ENCODE measurements at places on chromosomes 13 and 19. TPM values are rescaled to one million over a fixed set of nuclear protein-coding genes. Genes with fewer than 3 reads are reported as not detected.

DNA sequence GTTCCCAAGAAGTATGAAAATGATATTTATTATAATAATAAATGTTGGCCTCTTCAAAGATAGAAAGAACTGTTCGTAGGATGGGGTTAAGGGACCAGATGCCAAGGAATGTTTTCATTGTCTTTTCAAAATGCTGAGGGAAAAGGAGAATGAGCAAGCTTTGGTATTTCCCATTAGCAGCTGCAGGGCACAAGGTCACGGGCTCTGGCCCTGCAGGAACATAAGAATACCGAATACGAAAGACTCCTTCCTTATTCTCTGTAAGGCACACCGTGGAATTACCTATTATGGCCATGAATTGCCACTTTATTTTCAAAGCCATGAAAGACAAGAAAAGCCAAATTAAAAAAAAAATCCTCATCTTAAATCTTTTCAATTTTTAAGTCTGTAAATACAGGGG is 49.6 kb upstream of the OLFM4 start:
- DNase-seq = no peak

GRCh38 chr13:102561933-102562332 is 34.9 kb upstream of the TPP2 start:
- DNase-seq = no peak

DNA sequence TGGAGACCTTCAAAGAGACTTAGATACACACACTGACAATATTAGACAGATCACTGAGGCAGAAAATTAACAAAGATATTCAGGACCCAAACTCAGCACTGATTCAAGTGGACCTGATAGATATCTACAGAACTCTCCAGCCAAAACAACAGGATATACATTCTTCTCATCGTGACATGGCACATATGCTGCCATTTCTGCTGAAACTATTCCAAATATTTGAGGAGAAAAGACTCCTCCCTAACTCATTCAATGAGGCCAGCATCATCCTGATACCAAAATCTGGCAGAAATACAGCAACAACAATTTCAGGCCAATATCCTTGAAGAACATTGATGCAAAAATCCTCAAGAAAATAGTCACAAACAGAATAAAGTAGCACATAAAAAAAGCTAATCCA is 53.3 kb downstream of the TRPC4 start:
- no peak for DNase-seq

- DNase-seq = no peak
Observed at GRCh38 chr19:20321139-20321763, 154.2 kb downstream of the ZNF486 start.

DNA sequence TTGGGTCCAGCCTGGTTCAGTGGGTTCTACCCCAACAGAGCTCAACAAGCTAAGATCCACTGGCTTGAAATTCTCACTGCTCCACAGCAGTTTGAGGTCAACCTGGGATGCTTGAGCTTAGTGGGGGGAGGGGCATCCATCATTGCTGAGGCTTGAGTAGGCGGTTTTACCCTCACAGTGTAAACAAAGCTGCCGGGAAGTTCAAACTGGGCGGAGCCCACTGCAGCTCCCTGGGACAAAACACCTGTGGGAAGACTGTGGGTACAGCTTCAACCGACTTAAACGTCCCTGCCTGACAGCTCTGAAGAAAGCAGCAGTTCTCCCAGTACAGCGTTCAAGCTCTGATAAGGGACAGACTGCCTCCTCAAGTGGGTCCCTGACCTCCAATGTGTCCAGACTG is 1161.9 kb downstream of the UQCRFS1 start:
- DNase-seq = no peak

- DNase-seq = no peak
Observed at GRCh38 chr19:8254286-8255001, 45.3 kb downstream of the CERS4 start.

GRCh38 chr19:41615207-41615606 is 11.7 kb downstream of the CEACAM4 start:
- DNase-seq = no peak

DNA sequence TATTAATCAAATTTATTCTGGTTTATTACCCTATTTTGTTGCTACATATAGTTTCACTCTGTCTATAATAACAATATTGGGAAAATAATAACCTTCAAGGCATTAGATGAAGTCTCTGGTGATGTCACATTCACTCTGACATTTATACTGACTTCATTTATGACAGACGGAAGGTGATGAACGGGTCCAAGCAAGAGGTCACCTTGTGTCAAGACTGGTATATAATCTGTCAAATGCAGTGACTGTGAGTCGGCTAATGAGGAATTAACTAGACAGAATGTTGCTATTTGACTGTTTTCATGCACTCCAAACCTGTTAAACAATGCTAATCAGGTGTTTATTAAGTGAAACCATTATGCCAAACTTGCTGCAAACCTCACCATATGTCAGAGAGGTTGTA is 800.5 kb upstream of the KLHL1 start:
- DNase-seq = no peak

- DNase-seq = no peak
Observed at GRCh38 chr13:22776394-22777186, 404.2 kb upstream of the SGCG start.

- no peak for DNase-seq
Observed at GRCh38 chr19:22354665-22355064, 67.5 kb downstream of the ZNF98 start.

GRCh38 chr13:40333226-40333625 is 333.2 kb downstream of the FOXO1 start:
- DNase-seq = no peak

- DNase-seq = no peak
Observed at GRCh38 chr13:45162821-45163220, 38.0 kb downstream of the KCTD4 start.

DNA sequence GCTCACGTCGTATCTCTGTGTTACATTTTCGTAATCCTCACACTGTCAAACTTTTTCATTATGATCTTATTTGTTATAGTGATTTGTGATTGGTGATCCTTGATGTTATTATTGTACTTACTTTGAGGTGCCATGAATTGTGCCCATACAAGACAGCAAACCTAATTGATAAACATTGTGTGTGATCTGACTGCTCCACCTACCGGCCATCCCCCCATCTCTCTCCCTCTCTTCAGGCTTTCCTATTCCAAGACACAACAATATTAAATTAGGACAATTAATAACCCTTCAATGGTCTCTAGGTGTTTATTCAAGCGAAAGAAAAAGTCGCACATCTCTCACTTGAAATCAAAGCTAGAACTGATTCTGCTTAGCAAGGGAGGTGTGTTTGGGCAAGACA is 349.3 kb downstream of the RBM26 start:
- no peak for DNase-seq

The LRG1 gene
- 2.0 TPM for total RNA-seq

The SPTBN4 gene
- 0.20 TPM for total RNA-seq

The CSNK1A1L gene
- total RNA-seq = not detected

The CEACAM7 gene
- not detected for total RNA-seq

The CYP2S1 gene
- not detected for total RNA-seq

The PEAK3 gene
- total RNA-seq = not detected

The C19orf38 gene
- 1.0 TPM for total RNA-seq

The NTF4 gene
- total RNA-seq = not detected

The TPP2 gene
- 53.1 TPM for total RNA-seq
